NCI-H748 treated with DMSO at 0.1 percent for 48 hours (cell line): ENCODE measurements at places on chromosomes 1 and 21.
A peak's percentile ranks its signal among the peaks of the same experiment; 100 is the strongest.

- DNase-seq, result no peak
Observed at GRCh38 chr1:172578586-172578985, 45.6 kb downstream of the SUCO start.

DNA sequence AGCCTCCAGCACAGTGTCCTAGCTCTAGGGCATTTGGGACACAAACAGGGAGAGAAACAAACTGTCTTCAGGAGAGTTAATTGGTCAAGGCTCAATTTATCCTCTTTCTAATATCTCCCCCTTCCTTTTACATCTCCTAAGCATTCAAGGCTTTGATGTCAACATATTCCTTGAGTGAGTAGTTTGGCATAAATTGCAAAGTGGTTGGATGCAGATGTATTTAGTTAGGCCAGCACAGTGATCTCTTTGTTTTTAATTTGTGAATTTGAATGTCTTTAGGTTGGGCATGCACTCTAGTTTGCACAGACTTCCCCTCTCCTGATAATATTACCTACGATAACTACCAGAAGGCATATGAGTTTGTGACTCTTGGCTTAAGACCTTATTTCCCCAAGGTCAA is 12.5 kb upstream of the OLFML2B start:
- no peak for DNase-seq

DNA sequence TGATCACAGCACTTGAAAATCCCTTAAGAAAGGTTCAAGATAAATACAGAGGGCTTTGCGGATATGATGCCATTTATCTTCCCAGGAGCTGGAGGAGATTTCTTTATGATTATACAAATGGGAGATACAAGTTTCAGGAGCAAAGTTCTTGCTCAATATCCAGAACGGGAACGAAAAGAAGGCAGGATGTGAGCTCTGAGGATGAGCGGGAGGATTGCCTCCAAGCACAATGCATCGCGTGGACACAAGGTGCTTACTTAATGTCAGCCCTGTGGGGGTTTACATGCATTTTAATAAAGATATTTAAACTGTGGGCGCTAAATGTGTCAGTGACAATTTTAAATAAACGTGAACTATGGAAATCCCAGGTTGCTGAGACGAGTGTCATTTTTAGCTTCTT is 59.0 kb downstream of the SYT6 start:
- no peak for DNase-seq

GRCh38 chr1:244732851-244733450 is 80.0 kb downstream of the DESI2 start:
- no peak for DNase-seq

GRCh38 chr1:191528275-191528674 is 630.0 kb upstream of the RGS18 start:
- no peak for DNase-seq

DNA sequence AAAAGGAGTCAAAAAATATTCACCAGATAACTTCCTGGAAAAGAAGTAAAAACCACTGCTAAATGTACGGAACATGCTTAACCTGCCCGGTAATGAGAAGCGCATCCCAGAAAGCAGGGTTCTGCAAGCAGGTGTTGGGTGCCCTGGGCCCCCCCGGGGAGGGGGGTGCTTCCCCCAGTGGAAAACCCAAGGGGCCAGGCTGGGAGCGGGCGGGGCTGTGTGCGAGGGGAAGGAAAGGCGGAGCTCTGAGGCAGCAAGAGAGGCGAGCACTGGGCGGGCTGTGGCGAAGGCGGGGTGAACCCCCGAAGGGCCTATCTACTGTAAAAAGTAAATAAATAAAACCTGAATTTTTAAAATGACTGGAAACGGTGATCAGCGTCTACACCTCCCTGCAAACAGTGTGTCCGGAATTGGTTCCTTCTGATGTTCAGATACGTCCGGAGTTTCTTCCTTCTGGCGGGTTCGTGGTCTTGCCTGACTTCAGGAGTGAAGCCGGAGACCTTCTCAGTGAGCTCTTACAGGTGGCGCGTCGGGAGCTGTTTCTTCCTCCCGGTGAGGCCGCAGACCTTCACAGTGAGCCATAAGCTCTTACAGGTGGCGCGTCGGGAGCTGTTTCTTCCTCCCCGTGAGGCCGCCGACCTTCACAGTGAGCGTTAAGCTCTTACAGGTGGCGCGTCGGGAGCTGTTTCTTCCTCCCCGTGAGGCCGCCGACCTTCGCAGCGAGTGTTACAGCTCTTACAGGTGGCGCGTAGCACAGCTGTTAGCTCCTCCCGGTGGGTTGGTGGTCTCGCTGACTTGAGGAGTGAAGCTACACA is 13.4 kb downstream of the FTCD start:
- no peak for DNase-seq

GRCh38 chr21:44593598-44594405 is 1.5 kb upstream of the KRTAP10-6 start:
- DNase-seq, result no peak

DNA sequence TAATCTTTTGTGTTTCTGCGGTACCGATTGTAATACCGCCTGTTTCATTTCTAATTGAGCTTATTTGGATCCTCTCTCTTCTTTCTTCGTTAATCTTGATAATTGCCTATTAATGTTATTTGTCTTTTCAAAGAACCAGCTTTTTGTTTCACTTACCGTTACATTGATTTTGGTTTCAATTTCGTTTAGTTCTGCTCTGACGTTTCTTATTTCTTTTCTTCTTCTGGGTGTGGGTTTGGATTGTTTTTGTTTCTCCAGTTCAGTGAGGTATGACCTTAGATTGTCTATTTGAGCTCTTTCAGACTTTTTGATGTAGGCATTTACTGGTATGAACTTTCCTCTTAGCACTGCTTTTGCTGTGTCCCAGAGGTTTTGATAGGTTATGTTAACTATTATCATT is 9.4 kb downstream of the OR2M2 start:
- DNase-seq, result no peak

DNA sequence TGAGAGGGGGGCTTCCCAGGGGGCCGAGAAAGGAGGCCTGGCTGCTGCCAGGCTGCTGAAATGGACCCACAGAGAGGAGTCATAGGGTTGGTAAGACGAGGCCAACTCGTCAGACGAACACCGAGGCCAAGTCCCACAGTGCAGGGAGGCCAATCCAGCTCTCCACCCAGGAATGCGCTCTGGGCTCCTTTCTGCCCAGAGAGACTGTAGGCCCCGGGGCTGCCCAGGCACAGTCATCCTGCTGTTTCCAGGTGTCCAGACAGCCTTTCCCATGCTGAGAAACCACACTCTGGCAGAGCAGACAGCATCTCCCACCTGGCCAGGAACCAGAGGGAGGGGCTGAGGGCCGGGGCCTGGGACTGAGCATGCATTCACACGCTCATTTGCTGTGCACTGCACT is 26.7 kb upstream of the RSPO1 start:
- DNase-seq, result no peak

DNA sequence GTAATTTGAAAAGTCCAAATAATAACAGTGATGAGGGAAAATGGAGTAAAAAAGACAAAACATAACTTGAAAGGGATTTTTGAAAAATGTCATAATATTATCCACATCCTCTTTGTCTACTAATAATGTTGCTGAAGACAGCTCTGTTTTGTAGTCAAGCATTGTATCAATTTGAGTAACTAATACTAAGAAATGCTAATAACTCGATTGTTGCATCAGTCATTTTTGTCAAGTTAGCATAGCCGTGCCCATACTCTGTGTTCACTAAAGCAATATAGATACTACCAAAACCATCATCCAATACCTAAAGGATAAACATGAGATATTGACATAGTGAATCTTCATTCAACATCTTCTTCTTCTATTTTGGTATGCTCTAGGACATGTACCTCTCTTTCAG is 17.3 kb downstream of the PDC start:
- no peak for DNase-seq

GRCh38 chr1:84367219-84367618 is 31.1 kb upstream of the DNASE2B start:
- no peak for DNase-seq

GRCh38 chr1:90802622-90803021 is 85.5 kb upstream of the BARHL2 start:
- DNase-seq, result no peak

DNA sequence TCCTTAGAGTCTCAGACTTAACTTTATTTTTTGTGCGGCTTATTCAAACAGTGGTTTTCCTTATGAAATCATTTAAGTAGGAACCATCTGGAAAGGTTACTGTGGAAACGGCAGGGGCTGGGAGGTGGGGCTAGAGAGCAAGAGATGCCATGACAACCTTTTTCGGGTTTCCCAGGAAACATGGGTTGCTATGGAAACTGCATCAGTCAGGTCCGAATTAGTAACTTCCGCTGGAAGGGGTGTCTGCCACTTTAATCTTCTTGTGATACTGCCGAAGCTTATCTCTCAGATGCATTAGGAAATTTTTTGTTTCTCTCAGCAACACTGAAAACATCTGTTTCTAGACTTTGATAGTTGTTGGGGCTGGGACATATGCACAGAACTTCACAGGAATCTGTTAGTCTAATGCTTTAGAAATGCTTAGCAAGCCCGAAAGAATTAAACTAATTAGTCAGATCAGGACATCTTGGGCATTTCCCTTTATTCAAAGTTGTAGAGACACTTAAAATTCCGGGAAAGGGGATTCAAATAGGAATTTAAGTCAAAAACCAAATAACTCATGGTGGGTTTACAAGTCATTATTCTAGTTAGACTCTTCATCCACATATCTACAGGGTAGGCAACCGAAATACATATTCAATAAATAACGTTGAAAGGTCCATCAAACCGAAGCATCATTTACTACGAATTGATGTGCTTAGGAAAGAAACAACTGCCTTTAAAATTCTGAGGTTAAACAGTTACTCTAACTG is 2.6 kb downstream of the KCNA3 start:
- peak; percentile 91 for DNase-seq

DNA sequence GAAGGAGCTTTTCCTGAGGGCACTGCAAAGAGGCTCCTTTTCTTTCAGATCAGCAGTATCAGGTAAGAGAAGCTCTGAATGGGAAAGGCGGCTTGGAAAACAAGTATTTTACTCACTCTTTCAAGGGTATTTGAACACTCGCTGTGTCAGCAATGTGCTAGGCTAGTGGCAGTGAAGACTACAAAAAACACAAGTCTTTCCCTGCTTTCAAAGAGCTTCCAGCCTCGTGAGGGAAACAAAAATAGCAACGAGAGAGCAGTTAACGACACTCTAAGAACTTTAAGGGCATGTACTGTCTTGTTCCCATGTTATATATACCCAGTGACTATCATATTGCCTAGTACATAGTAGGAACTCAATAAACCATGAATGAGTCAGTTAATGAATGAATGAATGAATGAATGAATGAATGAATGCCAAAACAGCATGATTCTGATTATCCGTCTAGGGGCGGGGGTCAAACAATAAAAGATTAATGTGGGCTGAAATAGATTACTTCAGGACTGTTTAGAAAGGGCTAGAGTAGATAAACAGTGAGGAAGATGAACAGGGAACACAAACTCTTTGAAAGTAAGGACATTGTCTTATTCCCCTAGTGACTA is 14.2 kb upstream of the MCOLN3 start:
- no peak for DNase-seq

DNA sequence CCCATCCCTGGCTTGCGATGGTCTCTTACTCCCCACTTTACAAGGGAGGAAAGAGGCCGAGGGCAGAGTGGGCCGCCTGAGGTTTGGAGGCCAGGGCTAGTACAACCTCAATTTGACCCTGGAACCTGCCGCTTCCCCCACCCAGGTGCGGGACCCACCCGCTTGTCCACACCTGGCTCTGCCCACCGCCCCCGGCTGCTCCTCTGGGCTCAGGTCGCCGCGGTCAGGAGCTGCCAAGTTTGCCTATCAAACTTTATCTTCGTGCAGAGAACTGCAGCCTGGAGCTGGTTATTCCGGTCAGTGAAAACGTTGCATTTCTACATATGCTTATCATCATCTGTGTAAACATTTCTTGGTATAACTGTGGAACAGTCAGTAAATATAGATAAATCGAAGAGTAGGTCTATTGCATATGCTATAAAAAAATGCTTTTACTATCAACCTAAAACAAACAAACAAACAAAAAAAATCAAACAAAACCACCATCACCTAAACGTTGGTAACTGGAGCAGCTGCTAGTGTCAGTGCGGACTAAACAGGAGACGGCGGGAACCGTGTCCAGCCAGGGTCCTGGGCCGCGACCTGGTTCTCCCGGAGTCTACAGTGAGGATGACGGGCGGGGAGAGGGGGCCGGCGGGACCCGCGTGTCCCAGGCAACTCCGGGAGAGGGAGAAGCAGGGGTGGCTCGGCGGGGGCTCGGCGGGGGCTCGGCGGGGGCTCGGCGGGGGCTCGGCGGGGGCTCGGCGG is 906 bp upstream of the ADARB1 start:
- DNase-seq, result peak; percentile 7
